ENCODE measurements at places on chromosomes 6 and 20.

GRCh38 chr6:74070091-74070490 lies 374.1 kb downstream of the CD109 start:
- no peak for DNase-seq

DNA sequence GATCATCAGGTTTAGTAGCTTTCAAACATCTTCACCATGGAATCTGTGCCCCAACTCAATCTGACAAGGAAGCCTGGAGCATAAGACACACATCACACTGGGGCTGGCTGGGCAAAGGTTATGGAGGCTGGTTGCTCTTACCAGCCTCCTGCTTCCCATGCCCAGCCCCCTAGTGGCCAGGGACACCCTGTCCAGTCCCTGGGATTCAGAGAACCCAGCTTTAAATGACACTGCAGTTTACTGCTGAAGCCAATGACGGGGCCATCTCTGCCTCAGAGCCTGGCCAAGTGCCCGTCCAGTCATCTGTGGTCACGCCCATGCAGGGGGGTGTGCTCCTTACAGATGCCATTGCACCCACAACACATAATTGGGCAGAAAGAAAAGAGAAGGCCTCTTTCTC lies 272.9 kb downstream of the SMOC2 start:
- no peak for DNase-seq

GRCh38 chr6:116166369-116166768 lies 40.4 kb upstream of the COL10A1 start:
- no peak for DNase-seq

GRCh38 chr6:170005665-170006064 lies 254.2 kb downstream of the ERMARD start:
- DNase-seq, result no peak

DNA sequence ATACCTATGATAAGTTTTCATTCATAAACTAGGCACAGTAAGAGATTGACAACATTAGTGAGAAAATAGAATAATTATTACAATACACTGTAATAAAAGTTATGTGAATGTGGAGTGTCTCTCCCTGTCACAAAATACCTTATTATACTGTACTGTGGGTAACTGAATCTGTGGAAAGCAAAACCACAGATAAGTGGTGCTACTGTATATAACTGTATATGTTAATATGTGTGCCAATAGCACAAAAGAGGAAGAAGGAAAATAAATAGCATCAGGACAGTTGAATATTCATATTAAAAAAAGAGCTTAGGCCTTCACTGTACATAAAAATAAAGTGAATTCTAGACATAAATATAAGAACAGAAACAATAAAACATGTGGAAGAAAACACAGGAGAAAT lies 243.5 kb downstream of the CDKAL1 start:
- no peak for DNase-seq

GRCh38 chr6:36320475-36320874 lies 16.2 kb downstream of the BNIP5 start:
- DNase-seq, result no peak

- DNase-seq, result no peak
These were observed 235.6 kb downstream of the PLCB1 start for GRCh38 chr20:8367689-8368088.

DNA sequence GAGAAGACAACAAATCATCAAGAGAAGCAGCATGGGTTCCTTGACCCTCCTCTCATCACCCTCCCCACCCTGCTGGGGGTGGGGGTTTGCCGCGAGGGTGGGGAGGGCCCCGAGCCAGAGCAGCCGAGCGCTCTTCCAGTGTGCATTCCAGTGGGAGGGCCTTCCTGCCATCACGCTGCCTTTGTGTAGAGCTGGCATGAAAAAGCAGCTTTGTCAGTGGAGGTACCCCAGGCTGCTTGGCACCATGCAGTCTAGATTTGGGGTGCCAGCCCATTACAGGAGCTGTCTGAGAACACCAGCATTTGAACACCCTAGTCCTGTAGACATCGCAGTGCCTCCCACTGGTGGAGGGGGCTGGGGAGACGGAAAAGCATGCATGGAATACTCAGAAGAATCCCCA lies 12.2 kb downstream of the BAK1 start:
- no peak for DNase-seq

- no peak for DNase-seq
These were observed 35.1 kb upstream of the HMGA1 start for GRCh38 chr6:34201455-34202107.

- no peak for DNase-seq
These were observed 4.0 kb upstream of the GJB7 start for GRCh38 chr6:87333033-87333432.

- no peak for DNase-seq
These were observed 35.3 kb downstream of the C6orf52 start for GRCh38 chr6:10658910-10659698.

DNA sequence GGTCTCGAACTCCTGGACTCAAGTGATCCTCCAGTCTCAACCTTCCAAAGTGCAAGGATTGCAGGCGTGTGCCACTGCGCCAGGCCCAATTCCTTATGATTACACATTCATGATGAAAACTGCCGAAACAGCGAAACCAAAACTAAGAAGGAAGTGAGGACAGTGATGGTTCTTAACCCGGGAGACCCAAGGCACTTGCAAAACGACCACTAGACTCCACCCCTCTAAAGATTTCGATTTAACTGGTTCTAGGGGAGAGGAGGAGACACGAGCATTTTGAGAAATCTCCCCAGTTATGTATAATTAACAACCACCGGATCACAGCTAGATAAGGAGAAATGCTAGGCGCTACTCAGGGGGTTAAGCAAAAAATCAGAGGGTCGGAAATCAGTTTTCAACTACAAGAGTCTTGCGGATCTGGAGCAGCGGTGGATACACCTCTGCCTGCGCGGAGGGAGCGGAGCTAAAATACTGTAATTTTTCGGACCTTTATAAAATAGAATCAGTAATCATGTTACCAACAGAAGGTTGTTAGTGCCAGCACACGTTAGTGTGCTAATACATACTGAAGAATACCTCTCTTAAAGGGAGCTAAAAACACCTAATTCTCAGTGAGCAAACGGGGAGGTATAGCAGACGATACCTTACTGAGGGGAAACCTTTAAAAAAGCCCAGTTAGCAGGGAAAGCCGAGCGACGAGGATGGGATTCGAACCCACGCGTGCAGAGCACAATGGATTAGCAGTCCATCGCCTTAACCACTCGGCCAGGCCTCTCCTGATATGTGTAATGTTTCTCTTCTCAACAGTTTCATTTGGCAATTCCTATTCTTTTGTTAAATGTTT lies 60.0 kb upstream of the BTN3A2 start:
- DNase-seq, result peak; percentile 57

- DNase-seq, result no peak
These were observed 31.9 kb downstream of the HLA-DMB start for GRCh38 chr6:32908897-32909296.

GRCh38 chr6:129759796-129760605 lies 50.0 kb upstream of the ARHGAP18 start:
- DNase-seq, result no peak

DNA sequence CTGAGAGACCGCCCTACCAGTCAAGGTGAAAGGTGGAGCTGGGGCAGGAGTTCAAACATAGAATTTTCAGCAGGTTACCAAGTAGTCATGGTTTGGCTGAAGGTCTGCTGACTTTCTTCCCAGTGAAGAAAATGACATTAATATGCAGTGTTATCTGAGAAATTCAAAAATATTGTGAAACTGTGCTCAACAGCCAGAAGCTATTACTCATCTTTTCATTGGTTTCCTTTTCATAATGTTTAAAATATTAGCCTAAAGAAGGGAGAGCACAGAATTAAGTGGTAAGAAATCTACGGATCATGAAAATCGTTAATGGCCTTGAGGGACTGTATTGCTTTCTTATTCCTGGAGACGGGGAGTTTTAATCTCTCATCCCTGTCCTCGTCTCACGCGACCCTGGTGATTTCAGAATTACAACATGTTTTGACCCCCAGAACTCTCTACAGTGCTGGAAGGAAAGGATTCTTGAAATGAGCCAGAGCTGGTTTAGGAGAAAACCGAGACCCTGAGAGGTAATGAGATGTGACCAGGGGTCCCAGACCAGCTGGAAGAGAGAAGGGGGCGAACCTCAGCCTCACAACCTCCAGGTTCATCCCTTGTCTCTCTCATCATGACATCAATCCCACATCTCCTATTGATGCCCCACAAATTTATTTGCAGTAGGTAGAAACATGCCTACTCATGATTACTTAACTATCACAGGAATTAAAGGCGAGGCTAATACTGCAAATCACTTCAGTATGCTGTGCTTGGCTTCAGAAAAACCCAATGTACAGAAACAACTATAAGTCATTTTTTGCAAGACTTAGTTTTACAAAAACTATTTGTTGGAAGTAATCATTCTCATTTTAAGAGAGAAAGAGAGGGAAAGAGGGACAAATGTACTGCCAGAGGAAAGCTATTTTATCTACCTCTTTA lies 209.5 kb downstream of the FNDC1 start:
- no peak for DNase-seq

DNA sequence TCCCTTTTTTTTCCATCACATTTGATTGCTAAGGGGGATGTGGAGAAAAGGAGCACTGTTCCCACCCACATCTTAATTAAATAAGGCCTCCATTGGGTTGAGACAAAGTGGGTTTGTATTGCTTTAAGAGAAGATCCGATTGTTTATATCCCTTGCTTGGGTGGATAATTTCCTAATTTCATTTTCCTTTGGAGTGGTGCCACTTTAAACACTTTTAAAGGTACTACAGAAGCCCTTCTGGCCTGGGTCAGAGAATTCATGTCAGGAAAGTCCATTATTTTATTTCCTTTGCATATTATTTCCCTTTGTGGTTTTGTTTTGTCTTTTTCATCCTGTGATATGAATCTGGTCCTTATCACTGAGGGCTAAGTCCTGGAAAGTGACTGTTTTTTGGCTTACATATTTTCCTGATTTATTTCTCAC lies 56.9 kb downstream of the PHACTR2 start:
- no peak for DNase-seq

DNA sequence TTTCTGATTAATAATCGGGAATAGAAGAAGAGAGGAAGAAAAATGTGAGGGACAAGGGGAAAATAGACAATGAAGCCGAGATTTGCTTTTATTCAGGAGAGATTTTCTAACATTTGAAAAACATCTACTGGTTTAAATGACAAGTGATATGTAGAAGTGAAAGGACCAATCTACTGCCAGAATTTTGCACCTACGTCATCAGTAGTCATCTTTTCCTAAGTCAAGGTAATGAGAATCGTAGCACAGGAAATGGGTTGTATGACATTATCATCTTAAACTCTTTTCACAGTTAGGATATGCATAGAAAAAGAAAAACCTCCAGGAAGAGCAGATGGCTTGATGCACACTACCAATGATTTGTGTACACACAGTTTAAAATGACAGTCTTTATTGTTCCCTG lies 45.3 kb upstream of the RAB32 start:
- DNase-seq, result no peak
